Activated naive CD4-positive, alpha-beta T cell treated with Interleukin-2 at 50 U/mL for 16 hours (primary cell): ENCODE measurements at places on chromosomes 5 and 9.

GRCh38 chr9:112546149-112547012, 59.8 kb downstream of the KIAA1958 start:
- no peak for DNase-seq

GRCh38 chr5:10667431-10668057, 93.5 kb downstream of the DAP start:
- DNase-seq = no peak

- DNase-seq = no peak
These were observed 18.7 kb downstream of the ANKS6 start for GRCh38 chr9:98777618-98778017.

DNA sequence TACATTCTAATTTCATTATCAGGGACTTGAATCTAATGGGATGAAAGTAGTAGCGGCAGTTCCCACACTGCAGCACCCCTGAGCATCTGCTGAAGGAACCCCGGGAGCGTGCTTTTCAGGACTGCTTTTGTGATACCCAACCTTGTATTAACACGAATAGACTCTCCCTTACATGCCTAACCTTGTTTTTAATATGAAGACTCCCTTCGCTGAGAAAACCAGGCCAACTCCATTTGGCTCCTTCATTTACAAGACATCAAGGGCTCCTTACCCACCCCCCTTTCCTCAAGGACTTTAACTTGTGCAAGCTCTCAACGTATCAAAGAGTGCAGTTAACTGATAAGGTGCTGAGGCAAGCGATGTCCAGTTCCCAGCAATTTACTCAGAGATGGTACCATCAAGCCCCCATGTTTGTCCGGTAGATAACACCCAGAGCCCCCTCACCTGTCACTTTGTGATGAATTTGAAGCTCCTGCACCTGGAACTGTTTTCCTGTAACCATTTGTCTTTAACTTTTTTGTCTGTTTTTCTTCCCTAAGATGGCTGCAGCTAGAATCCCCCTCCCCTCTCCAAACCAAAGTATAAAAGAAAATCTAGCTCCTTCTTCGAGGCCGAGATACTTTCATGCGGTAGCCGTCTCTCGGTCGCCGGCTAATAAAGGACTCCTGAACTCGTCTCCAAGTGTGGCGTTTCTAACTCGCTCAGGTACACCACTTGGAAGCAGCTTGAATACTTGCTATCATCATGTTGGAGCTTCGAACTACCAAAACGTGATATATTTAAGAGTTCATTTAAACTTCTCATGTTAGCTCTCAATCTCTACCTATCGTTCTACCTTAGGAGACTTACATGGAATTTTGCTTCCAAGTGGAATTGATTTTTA, 10.7 kb downstream of the HNRNPH1 start:
- DNase-seq = no peak

DNA sequence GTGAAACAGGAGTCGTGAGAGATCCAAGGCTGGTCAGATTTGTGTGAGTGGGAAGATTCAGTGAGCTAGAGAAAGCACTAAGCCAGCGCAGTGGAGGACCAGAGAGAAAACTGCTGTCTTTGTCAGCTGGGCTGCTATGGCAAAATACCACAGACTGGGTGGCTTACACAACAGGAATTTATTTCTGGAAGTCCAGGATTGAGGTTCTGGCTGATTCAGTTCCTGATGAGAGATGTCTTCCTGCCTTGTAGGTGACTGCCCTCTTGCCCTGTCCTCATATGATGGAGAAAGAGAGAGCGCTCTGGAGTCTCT, 24.2 kb upstream of the ANKRD33B start:
- DNase-seq = no peak

- no peak for DNase-seq
These were observed 156.0 kb downstream of the SEC61B start for GRCh38 chr9:99377790-99378775.

DNA sequence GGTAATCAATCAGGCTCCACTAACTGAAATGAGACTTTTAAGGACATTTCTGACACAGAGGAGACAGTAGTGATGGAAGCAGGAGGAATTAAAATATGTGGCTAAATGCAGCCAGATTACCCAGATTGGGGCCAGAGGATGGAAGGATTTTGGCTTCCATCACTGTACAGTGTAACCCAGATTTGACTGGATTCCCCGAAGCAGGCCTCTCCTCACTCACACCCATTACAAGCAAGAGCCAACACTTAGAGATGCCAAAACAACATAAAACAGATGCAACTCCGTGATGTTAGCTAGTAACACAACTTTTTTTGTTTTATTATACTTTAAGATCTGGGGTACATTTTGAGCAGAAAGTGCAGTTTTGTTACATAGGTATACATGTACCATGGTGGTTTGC, 17.6 kb downstream of the TEK start:
- no peak for DNase-seq

DNA sequence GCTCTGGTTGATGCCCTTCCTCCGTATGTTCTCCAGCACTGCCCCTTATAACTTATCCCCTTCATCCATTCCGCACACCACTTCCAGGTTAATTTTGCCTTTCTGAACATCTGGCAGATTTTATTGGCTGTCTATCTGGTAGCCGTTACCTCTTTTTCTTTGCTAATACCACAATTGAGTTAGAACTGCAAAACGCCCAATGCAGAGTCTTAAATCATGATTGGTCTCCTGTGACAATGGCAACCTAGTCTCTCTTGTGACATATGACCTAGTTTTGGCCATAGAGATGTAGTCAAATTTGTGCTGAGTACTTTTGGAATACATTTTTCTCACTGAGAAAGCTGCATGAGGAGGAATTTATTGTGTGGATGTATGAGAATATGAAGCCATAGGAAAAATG, 365.7 kb upstream of the PRR16 start:
- no peak for DNase-seq

GRCh38 chr5:111931655-111932054, 174.7 kb upstream of the NREP start:
- DNase-seq = no peak

DNA sequence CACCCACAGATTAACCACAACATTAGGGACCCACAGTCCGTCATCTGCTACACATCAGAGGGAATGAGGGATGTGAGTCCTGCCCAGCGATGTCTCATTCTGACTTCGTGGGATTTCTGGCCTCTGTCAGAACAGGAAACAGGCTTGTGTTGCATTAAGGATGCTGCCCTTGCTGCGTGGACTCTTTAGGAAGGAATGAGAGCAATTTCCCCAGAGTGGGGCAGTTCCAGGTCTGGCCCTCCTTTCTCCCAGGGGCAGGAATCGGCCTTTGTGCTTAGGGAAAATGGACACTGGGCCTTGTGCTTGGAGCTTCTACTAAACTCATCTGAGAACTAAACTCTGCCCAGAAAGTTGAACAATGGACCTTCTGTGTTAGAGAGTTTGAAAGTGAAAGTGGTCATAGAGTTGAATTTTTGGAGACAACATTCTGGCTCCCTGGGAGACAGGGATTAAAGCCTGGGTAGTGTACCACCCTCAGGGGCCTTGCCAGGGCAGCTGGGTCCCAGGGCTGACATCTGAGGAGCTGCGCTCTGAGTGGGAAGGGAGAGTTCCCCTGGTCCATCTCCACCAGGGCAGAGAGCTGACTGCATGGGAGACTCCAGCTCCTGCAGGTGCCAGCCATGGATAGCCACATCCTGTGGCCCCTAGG, 37.8 kb upstream of the S1PR3 start:
- no peak for DNase-seq

- no peak for DNase-seq
These were observed 178.8 kb upstream of the NREP start for GRCh38 chr5:111935835-111936234.

DNA sequence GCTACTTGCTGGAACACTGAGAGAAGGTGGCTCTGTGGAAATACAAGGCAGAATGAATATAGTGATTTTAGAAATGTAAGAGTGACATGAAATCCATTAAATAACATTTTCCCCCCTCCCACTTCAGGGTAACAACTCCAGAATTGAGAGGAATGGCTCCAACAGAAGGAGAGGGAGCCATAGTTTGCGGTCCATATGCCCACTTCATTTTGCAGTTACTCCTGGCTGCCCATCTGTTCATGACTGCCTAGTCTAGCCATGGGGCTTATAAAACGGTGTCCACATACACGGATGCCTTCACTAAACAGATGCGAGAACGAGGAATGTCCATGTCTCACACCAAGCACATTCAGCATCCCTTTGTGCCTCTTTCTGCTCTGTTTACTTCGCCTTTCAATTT, 186.7 kb downstream of the TMEM38B start:
- no peak for DNase-seq

DNA sequence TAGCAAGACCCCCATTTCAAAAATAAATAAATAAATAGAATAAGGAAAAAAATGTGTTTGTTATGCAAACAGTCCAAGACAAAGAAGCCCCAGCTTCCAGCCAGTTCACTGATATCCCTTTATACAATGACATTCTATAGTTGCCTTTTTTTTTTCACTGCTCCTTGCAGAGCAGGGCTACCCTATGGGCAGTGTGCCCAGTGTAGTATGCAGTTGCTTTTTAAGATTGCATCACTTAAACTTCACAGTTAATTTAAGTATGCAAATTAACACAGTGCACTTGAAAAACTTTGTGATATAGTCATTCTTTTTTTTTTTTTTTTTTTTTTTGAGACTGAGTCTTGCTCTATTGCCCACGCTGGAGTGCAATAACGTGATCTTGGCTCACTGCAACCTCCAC, 40.8 kb upstream of the ARRDC3 start:
- DNase-seq = no peak

DNA sequence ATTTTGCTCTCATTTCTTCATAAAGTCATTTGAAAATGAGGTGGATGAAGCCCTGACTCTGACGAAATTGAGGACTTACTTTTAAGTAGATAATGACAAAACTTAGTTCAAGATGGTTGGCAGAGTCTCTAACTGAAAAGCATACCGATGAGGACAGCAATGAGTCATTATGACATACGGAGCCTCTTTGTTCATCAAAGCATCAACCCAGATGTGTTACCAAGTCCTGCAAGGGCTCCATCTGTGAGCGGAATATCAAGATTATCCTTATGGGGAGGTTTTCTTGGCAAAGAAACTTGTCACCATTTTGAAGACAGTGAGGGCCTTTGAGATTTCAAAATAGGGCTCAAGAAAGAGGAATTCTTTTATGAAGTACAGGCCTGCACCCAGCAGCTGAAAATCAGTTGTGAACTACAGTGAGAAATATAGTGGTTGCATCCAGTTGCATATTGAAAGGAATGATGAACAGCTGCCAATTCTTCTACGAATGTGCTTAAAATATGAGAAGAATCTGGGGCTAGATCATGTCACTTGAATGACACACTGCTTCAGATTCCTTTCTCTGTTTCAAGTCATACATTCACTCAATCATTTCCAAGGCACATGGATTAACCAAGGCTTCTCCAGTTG, 86.6 kb upstream of the SLC24A2 start:
- no peak for DNase-seq

DNA sequence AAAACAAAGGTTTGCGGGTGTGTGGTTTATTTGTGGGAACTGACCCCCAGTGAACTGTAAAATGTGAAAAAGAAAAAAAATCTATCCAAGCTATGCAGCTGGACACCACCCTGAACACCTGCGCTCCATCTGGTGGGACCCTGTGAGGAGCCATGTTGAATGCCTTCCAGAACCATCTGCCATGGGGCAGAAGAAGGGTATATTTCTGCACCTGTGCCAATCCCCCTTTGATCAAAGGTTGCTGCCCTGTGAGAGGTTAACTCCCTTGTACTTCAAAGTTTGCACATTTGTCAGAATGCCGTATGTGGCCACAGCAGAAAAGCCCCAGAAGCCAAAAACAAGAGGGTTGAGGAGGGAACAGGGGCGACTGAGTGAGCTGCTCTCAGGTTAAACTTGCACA, 148.5 kb upstream of the ALDH1B1 start:
- DNase-seq = no peak

- DNase-seq = no peak
These were observed 246.6 kb downstream of the ARL15 start for GRCh38 chr5:54063817-54064216.

DNA sequence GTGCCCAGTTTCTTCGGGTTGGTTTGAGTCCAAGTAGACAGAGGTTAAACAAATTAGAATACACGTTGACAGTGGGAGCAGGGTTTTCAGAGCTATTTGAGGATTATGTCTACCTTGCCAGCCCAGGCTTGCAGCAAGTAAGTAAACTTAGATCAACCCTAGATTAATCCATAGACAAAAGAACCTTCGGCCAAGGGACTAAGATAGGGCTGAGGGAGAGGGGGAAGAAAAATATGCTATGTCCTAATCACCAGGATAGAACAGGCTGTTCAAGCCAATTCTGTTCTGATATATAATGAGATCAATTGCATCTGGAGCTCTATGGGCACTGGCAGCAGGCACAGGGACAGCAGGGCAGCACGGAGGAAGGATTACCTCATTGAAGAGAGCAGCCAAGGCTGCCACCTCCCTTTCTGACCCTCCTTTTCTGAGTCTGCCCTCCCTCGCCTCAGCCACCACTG, 377.7 kb downstream of the PIK3R1 start:
- DNase-seq = no peak

DNA sequence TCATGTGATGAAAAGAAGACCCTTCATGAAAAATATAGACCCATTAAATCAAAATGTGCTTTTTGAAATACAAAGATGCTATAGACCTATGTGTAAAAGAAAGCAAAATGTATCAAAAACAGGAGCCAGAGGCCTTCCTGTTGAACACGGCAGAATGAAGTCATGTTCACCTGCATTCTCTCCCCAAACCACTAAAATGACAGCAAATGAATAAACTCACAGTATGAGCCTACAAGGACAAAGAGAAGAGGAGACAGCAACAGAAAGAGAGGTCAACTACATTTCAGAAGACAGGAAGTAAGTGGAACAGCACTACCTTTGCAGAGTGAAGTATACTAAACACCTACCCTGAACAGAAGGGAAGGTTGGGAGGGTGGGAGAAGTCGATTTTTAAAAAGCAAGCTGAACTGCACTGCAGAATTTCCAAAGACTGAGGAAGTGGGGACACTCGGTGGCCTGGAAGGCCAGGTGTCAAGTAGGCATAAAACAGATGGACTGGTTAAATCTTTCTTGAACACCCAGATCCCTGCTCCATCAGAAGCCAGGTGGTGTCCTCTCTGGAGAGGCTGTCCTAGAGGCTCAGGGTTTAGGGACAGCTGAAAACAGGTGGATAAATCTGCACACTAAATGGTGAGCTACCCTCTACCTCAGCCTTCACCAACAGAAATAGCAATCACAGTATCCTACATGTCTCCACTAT, 48.9 kb downstream of the MED27 start:
- no peak for DNase-seq
